ENCODE measurements at places on chromosomes 6 and 20.

GRCh38 chr20:16014436-16014835, 558.8 kb downstream of the KIF16B start:
- DNase-seq: no peak

DNA sequence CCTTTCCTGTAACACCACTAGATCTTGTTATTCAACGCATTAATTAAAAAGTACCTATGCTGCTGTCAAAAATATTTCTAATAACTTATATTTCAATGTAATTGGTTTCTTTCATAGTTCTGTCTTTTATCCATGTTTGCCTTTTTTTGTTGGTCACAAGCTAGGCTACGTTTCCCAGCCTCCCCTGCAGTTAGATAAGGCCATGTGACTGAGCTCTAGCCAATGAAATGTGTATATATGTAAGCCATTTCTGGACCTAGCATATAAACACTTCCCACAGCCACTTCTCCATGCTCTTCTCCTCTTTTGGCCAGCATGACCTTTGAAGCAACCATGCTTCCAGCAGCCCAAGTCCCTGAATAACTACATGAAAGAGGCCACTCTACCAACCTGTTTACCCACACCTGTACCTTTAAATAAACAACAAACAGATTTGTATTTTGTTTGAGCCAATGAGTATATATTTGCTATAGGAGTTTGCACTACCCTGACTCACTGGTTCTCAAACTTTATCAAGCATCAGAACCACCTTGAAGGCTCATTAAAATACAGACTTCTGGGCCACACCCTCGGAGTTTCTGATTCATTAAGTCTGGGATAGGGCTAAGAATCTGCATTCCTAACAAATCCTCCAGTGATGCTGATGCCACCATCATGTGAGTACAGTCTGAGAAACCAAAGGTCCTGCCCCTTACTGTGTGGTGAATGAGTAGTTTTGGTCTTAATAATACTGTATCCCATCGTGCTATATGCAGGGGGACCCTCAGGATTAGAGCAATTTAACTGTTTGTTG, 45.6 kb upstream of the BEND6 start:
- no peak for DNase-seq

- no peak for DNase-seq
Measured at GRCh38 chr6:99485395-99485773, 29.8 kb downstream of the USP45 start.

GRCh38 chr6:74964871-74965441, 240.9 kb downstream of the COL12A1 start:
- DNase-seq: no peak

Measured in uterus (tissue), 4 donors.